Ureter (tissue), 1 donor: ENCODE measurements at places on chromosomes 4 and X. TPM values are rescaled to one million over a fixed set of nuclear protein-coding genes. Genes with fewer than 3 reads are reported as not detected.

Gene PLXNB3
- 42.8 TPM for total RNA-seq

- DNase-seq, result no peak
Observed at GRCh38 chrX:94695910-94696309, 1021.9 kb downstream of the FAM133A start.

Gene GAGE12E
- not detected for total RNA-seq

GRCh38 chrX:24262309-24262708 lies 51.6 kb downstream of the SUPT20HL2 start:
- DNase-seq, result no peak

Gene SNCA
- total RNA-seq, result 5.3 TPM

Gene GATA1
- total RNA-seq, result not detected

GRCh38 chrX:100829730-100830129 lies 9.5 kb downstream of the CSTF2 start:
- no peak for DNase-seq

DNA sequence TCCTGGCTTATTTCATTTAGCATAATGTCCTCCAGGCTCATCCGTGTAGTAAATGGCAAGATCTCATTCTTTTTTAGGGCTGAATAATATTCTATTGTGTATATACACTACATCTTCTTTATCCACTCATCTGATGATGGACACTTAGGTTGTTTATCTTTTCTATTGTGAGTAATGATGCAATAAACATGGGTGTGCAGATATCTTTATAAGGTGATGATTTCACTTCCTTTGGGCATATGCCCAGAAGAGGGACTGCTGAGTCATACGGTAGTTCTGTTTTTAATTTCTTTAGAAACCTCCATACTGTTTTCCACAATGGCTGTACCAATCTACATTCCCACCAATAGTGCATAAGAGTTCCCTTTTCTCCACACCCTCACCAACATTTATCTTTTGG lies 317.6 kb upstream of the CNKSR2 start:
- no peak for DNase-seq

- no peak for DNase-seq
Observed at GRCh38 chr4:72451349-72451748, 117.7 kb downstream of the ADAMTS3 start.

DNA sequence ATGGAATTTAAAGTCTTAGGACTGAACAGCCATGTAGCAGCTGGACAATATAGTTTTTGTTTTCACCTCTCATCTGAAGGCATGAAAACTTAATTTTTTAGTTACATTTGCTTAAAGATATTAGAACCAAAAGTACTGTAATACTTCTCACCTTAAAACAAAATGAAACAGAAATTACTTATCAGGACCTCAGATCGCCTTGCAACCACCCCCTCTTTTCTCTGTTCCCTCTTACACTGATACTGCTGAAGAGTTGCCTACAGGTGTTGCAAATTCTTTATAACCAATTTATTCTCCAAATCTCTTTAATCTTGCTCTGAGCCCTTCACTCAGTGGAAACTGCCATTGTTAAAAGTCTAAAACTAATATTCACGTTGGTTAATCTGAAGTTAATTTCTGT lies 145.0 kb downstream of the SPCS3 start:
- no peak for DNase-seq

GRCh38 chr4:108029016-108029720 lies 39.5 kb downstream of the HADH start:
- no peak for DNase-seq

DNA sequence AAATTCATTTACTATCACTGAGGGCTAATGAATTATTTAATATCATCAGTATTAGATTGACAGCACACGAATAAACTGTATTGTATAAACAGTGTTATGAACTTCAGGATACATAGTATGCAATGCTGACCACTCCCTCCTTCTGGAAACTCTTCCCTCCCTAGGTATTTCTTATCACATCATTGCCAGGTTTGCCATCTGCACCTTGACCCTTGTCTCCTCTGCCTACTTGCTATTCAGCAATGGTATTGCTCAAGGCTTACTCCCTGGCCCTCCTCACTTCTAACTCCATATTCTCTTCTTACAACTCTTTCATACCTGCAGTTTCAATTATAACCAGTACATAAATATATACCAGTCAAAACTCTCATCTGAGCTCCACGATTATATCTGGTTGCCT lies 38.9 kb downstream of the ATP8A1 start:
- DNase-seq, result no peak

Gene PPEF1
- total RNA-seq, result 0.29 TPM

Gene EFHC2
- 2.3 TPM for total RNA-seq

DNA sequence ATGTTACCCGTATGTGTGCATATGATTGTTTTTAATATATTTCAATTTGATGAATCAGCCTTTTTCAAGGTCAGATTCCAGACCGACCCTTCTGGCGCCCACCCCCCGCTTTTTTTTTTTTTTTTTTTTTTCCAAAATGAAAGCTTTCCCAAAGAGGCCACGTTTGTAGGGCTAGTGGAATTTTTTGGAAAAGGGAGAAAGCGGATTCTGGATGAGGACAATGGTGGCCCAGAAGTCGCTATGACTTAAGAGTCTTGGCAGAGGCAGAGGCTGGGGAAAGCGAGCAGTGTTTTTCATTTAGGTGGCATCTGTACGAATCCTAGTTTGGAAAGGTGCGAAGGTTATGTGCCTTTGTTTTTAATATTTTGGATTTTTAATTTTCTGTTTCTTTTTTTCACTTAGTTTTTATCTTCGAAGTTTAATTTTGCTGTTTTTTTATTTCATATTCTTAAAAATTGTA lies 14.6 kb downstream of the NDUFB11 start:
- DNase-seq, result no peak

Gene PQBP1
- total RNA-seq, result 65.1 TPM

DNA sequence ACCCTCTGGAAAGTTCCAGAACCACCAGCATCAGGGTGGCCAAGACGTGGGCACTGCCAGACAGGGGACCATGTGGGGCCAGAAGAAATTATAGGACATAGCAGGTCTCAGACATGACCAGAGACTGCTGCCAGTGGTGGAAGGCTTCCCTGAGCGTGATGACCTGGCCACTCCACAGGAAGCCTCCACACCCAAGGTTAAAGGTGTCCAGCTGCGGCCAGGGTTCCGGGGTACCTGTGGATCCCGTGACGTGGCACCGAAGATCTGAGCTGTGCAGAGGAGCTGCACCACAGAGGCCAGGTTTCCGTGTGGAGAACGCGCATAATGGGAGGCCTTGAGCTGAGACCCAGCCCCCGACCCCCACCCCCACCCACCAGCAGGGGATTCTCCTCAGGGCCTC lies 16.4 kb upstream of the CTBP1 start:
- DNase-seq, result no peak

DNA sequence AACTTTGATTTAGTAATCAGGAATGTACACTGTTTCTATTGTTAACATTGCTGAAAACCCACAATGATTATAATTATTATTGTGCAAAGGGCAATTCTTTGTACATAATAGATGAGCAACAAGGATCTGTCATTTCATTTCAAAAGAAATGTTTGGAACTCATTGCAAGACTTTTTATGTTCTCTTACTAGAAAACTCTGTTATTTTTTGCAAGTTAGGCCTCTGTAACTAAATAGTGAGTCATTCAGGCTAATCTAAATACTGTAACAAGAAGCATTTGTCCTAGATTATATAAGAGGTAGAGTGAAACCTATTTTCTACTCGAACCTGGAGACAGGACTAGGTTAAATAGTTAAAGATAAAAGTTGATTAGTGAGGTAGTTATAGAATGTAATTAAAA lies 93.2 kb upstream of the FAM47B start:
- DNase-seq, result no peak

- no peak for DNase-seq
Observed at GRCh38 chrX:150035531-150035930, 97.2 kb upstream of the EOLA2 start.

Gene TMEM35A
- 11.5 TPM for total RNA-seq

Gene IL2RG
- 5.6 TPM for total RNA-seq

GRCh38 chrX:53188763-53189162 lies 36.2 kb downstream of the KDM5C start:
- DNase-seq, result no peak

Gene TENM3
- 0.96 TPM for total RNA-seq

Gene UGT2B15
- 0.47 TPM for total RNA-seq
